Ascending aorta (tissue), 2 donors: ENCODE measurements at places on chromosomes 3 and 15.

- DNase-seq = no peak
Observed at GRCh38 chr15:75200765-75201615, 692 bp upstream of the C15orf39 start.

- DNase-seq = no peak
Observed at GRCh38 chr3:13200946-13201345, 127.7 kb upstream of the IQSEC1 start.

GRCh38 chr3:182969853-182970252 lies 10.5 kb downstream of the DCUN1D1 start:
- DNase-seq = no peak

GRCh38 chr15:25176991-25177954 lies 222.5 kb downstream of the SNRPN start:
- peak; percentile 56 for DNase-seq

- no peak for DNase-seq
Observed at GRCh38 chr3:59320080-59320479, 270.3 kb upstream of the CFAP20DC start.

DNA sequence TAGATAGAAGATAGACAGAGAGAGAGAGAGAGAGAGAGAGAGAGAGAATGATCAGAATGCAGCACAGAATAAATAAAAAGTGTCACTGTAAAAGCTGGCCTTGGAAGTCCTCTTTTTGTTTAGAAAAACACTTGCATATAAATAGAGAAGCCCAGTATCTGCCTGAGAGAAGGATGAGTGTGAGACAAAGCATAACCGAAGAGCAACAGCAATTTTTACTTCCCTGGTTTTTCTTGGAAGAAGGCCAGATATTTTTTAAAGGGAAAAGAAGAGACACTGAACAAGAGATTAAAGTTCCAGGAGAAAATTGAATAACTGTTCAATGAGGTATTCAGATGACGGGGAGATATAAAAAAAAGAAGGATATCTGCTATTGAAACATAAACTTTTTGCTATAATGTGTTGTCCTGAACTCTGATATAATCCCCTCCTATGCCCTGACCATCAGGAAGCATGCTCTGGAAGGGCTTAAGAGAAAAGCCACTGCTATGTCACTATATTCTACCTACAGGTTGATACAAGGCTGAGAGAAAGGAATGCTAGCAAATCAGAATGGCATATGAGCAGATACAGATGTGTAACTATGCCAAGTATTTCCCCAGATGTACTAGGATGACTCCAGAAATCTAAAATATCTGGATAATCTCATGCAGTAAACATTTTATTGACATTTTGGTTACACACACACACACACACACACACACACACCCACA lies 358.9 kb downstream of the RBMS3 start:
- no peak for DNase-seq

- no peak for DNase-seq
Observed at GRCh38 chr3:194080913-194081800, 54.8 kb upstream of the HES1 start.

GRCh38 chr3:102037209-102037608 lies 187.9 kb downstream of the NFKBIZ start:
- DNase-seq = no peak

DNA sequence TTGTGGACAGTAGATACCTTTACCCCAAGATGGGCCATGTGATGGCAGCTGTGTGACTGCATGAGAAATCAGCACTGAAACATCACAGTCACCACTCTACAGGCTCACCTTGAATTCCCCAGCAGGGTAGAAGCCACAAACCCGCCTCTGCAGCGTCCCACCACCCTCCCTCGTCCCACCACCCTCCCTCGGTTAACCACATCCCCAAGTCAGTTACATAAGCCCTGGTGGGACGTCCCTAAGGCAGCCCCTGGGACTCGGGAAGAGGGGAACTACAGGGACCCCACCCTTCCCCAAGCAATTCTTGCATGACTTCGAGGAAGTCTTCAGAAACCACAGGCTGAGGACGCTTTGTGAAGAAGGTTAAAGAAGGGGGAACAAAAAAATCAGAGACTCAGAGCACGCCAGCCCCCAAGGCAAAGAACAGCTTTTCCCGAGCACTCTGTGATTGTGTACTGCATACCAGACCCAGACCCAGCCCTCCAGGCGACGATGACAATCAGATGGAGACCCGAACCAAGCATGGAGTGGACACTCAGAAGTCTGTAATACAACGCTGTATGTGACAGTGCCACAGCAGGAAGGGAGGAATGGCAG lies 60.5 kb downstream of the SH3BP5 start:
- peak; percentile 76 for DNase-seq

DNA sequence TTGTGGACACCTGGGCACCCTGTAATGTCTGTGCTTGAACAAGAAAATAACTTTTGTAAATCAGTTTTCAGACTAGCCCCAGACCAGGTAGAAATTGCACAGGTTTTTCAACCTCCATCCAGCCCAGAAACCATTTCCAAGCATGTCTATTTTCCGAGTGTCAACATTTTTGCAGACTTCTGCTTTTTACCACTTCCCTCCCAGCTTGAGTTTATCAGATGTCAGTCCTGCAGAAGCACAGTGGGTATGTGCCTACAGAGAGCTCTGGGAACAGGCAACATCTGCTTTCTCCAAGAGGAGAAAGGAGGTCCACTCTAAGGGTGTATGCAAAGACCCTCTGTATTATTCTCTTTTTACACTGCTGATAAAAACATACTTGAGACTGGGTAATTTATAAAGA lies 83.9 kb downstream of the LRRK1 start:
- DNase-seq = no peak

- DNase-seq = no peak
Observed at GRCh38 chr15:91508633-91509032, 344.9 kb upstream of the SLCO3A1 start.

DNA sequence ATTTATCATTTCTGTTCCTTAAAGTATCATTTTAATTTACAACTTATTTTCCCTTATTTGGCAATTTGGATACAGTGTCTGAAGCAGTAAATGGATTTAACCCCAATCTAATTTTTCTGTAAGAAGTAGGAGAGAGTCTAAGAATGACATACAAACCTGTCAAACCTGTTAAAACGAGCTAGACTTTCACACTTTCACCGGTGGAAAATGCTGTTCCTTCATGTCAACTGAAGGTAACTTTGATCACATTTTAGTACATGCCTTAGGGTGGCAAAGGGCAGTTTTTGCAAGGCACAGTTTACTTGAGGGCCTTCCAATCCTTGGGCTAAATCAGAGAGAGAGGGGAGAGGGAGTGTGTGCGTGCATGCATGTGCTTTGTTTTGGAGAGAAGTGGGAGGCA lies 221.4 kb downstream of the THSD4 start:
- DNase-seq = no peak

GRCh38 chr3:66392512-66392911 lies 108.3 kb downstream of the LRIG1 start:
- DNase-seq = no peak

GRCh38 chr3:138845771-138846173 lies 11.0 kb upstream of the PIK3CB start:
- no peak for DNase-seq

DNA sequence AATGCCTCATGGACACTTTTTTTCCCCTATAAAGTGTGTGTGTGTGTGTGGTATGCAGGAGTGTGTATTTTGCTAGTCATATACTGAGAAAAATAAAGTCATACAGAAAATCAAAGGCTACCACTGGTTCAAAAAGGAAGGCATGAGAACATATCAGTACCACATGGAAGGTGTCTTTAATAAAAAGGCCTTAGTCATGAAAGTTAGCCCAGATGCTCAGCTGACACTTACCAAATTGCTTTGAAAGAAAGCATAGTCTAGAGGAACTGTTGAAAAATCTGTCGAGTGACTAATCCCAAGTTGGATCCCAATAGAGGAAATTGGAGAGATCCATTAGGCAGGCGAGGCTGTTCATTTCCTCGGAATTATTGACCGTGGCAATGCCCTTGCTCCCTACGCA lies 432.9 kb upstream of the CFAP20DC start:
- no peak for DNase-seq

DNA sequence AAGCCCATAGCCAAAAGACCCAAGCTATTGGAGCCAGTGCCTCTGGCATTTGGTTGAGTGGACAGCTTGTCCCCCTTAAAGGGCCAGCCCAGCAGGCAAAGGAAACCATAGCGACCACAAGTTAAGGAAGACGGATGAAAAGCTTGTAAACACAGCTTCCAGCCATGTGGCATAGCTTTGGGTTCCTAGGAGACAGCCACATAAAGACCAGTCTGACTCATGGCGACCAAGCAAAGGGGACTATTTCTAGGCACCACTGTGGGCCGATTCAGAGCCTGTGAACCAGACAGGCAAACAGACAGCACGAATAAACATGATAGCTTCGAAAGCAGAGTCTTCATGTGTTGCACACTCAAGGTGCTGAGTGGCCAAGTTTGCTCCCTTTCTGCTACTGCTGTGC lies 30.5 kb upstream of the SRGAP3 start:
- no peak for DNase-seq

DNA sequence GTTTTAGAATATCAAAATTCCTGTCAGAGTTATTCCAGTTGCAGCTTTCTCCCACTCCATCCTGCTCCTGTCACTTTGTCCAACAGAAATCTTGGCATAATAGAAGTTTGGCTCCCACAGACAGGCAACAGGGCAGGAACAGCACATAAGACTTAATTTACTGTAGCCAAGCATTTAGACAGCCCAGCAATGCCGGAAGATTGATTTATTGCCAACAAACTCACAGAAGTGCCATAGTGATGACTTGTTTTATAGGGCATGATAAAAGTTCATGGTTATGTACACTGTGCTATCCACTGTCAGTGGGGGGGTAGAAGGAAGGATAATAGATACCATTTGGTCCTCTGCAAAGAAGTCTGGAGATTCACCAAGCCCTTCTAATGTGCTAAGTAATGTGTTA lies 98.3 kb upstream of the CBLB start:
- no peak for DNase-seq

DNA sequence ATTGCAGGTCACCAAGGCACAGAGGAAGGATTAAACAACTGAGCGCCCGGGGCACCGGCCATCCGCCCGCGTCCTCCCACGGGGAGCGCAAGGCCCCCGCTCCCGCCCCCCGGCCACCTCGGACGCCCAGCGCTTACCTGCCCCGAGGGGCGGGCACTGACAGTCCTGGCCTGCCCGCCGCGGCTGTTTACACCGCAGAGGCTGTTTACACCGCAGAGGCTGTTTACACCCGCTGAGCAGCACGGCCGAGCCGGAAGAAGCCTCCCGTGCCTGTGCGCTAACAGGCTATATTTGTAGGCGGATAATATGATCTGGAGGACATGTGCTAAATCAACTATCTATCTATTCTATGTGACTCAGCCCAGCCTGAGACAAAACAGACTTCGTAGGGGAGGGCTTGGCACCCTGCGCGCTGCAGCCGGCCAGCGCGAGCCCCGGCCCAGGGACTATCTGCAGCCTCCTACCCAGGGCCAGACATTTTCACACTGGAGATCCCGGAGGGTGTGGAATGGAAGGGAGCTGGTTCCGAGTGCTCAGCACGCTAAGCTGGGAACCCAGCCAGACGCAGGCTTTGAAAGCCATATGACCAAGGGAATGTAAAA lies at the start of gene LRRC2:
Gene LRRC2 (minus strand): TSS at position 263 of the 602 bp plus-strand sequence. CDS start 14,711 bp downstream, outside the sequence.
- DNase-seq = no peak

DNA sequence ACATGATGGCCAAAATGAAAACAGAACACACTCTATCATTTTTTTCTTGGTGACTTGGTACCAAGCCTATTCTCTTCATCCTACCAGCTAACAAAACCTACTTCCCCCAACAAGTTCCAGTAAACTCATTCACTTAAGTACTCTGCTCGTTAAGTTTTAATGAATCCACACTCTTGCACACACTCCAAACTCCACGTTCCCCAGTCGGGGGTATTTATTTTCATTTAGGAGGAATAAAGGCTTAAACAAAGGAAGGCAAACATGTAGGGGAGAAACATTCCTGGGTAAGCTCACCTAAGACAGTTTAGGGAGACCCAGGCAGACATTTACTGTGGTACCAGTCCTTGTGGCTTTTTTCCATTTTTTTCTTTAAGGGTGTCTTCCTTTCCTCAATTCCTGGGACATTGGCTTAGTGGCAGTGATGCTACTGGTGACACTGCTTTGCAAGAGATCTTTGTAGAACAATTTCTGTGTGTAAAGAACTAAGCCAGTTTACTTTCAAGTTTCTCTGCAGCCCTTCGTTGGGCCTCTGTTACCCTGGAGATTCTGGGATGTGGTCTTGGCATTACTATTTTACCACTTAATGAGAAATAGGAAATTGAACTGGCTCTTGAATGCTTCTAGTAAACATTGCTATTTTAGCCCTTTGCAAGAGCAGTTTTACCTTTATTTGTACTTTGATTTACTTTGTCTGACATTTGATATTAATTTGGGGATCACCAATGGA lies 117.3 kb upstream of the C15orf61 start:
- DNase-seq = no peak

DNA sequence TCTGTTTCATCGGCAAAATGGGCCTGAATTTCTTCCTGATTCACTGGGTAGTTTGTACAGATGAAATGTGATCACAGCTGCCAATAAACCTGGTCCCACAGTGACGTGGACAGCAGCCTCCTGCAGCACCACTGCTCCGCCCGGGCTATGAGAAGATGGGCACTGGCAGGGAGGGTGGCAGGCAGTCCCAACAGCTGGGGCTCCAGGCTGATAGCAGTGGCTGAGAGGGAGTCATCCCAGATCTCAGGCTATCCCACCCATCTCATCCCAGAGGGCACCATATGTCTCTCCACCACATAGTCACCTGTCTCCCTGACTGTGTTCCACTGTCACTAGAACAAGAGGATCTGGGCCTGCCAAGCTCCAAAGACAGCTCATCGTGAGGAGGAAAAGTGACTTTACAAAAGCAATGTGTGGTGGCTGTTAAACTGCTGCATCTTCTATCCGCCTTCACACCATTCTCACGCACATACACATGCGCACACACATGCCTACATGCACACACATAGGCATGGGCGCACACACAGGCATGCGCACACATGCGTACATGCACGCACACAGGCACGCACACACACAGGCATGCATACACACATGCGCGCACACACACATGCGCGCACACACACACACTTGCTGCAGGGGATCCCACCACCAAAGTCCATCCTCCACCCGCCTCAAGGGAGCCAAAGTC lies 46.2 kb downstream of the RGMA start:
- no peak for DNase-seq

DNA sequence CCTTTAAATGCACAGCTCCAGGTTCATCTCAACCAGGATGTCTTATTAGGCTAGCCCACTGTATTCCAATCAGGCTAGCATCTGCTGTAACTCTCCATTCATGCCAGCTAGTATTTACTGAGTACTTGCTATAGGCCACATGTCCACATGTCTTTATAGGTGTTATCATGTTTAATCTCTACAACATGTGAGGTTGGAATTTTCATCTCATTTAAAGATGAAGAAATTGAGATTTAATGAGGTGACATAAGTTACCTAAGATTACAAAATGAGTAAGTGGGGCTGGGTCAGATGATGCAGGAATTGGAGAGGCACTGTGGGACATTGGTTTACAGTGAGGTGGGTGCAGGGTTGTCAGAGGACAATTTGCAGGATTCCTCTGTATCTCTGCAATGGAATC lies 2.9 kb downstream of the IFT122 start:
- no peak for DNase-seq

- no peak for DNase-seq
Observed at GRCh38 chr15:43194795-43195194, 9.6 kb downstream of the CCNDBP1 start.

- no peak for DNase-seq
Observed at GRCh38 chr15:73305331-73306211, 63.2 kb downstream of the HCN4 start.
